ENCODE measurements at places on chromosomes 13 and 19.
A peak's percentile ranks its signal among the peaks of the same experiment; 100 is the strongest.

- DNase-seq = no peak
These were observed 14.5 kb downstream of the ARHGEF7 start for GRCh38 chr13:111129465-111130115.

- no peak for DNase-seq
These were observed 5.4 kb upstream of the CBY2 start for GRCh38 chr13:45696610-45697226.

- no peak for DNase-seq
These were observed 13.6 kb downstream of the MBNL2 start for GRCh38 chr13:97235549-97236231.

DNA sequence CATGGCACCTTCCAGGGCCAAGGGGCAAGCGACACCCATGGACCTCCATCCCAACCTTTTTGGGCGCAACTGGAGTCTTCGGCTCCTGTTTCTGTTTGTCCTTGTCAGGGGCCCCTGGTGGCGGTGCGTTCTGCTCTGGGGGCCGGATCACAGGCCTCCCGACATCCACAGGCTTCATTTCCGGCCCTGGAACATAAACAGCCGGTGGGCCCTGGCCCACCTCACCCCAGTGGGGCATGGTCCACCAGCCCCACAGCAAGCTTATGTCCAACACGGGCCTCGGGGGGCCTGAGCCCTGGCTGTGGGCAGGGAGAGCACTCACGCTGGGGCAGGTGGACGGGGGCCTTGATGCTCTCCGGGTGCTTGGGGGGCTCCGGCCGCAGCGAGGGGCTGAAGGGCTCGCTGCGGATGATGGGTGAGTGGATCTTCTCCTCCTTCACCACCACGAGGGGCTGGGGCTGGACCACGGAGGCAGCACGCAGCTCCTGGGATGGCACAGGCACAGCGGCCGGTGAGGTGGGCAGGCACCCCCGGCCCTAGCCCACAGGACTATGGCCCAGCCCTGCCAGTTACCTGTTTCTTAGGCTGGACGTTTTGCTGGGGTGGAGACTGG lies 7.2 kb upstream of the EPHX3 start:
- DNase-seq = no peak

DNA sequence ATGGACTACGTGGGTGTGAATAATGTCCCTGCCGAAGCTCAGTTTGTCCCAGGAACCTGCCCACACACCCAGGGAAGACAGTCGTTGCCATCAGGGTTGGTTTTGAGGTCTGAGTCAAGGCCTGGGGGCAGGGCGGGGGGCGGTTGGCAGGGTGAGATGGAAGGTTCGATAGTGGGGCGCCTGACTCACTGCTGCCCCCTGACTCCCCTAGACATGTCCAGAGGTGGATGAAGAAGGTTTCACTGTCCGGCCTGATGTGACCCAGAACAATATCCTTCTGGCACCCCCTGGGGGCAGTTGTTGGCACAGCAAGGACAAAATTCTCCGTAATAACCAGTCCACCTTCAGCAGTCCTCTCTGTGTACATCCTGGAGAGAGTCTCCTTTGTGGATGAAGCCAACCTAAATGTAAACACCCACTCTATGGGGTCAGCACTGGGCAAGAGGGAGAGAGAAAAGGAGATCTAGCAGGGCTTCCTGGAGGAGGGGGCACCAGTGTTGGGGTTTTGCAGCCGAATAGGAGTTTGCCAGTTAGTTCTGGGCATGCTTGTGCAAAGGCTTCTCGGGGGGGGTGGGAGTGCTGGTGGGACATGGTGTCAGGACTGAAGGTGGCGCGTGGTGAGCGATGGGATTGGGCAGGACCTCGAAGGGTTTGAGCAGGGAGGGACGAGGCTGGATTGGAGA lies 19.6 kb upstream of the B3GNT3 start:
- no peak for DNase-seq

- peak; percentile 44 for DNase-seq
These were observed 8.6 kb downstream of the TUBGCP3 start for GRCh38 chr13:112579310-112579843.

GRCh38 chr13:75072368-75072767 lies 409.6 kb downstream of the TBC1D4 start:
- no peak for DNase-seq

DNA sequence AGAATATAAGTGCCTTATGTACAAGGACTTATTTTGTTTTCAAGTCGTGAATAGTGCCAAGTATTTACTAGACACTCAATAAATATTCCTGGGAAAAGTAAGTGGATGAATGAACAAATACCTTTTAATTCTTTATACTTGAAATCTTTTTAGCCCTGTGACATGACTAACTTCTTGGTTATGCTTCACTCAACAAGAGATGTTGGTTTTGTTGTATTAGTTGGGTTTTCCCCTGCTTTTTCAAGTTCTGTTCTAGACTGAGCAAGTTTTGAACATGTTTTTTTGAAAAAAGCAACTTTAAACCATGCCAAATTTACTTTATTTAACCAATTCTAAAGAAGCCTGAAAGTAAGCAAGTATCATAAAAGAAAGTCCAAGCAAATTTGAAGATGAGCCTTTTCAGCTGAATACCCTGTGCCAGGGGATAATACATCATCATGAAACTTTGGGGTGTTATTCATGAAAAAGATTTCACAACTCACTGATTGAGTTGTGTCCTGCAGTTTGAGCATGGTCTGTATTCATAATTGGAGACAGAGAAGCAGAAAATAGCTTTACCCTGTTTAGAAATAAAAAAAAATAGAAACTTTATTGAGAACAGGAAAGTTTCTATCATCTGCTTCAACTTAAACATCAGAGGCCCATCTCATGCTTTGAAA lies 11.1 kb downstream of the LMO7 start:
- DNase-seq = no peak

DNA sequence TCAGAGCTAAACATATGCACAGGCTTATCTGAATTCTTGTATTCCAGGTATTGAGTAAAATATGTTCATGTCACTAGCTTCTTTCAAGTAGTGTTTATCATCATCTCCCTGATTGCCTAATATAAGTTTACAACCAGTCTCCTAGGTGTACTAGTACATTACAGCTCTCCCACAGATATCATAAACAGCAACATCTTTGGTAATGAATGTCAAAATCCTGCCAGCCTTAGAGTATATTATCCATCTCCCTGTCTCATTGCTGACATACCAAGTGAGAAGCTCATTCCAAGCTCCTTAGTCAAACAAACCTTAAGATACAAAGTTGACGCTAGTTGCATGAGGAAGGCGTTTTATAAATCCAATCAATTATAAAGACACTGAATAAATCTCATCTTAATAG lies 689.1 kb upstream of the GPC6 start:
- DNase-seq = no peak

- no peak for DNase-seq
These were observed 814 bp downstream of the S1PR2 start for GRCh38 chr19:10230173-10230860.

- no peak for DNase-seq
These were observed 86.9 kb downstream of the SOX1 start for GRCh38 chr13:112153846-112154245.

DNA sequence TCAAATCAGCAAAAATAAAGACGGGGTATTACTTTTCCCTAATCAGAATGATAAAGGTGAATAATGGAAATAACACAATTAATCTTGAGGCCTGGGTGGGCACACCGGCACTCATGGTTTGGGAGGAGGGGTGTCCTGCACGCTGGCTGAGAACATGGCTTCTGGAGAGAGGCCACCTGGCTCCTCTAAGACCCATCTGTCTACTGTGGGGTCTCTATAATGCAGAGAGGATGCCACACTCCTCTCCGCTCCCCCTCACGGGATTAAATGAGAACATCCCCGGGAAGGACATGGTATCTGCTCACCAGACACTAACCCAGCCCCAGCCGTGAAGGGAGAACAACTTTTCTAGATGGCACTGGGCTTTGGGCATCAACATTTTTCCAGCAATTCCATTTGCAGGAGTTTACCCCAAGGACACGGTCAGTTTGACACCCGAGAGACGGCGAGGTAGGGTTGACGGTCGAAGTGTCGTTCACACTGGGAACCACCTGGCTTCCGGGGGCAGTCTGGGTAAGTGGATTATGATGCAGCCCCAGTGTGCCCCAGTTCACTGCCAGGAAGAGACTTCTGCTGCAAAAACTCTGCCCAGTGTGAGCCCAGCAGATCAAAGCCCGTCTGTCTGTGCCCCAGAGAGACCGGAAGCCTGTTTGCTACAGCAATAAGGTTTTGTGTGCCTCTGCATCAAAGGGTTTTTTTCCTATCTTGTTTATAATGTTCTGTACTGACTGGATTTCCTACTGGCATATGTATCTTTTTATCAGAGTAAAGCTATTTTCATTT lies 56.6 kb downstream of the CEBPG start:
- DNase-seq = no peak

DNA sequence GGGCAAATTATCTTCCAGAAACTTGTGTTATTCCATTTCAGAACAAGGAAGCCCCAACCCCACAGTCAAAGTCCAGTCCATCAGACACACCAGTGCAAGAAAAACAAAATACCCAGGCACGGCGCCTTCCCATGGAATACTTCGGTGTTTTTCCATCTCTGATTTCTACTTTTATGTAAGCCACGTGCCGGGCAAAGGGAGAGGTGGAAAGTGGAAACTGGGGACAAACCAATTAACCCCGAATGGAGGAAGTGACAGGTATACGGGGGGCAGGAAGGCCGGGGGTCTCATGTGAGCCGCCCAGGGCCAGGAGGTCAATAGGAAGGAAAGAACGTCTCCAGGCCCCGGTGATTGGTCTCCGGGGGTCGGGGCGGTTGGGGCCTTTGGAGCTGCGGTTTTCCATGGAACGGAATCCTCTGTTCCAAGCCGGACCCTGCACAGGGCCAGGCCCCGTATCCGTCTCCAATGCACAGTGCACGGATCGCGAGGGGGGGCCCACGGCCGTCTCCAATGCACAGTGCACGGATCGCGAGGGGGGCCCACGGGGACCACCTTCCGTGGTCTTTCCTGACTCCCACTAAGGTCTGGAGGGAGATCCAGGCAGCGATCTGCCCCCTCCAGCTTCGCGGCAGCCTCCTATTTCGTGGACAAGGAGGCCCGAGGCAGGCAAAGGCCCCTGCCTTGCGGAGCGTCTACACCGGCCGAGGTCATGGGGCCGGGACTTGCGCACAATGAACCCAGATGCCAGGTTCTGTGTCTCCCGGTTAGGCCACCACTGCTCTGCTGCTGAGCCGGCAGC lies 79.7 kb downstream of the GADD45B start:
- no peak for DNase-seq

DNA sequence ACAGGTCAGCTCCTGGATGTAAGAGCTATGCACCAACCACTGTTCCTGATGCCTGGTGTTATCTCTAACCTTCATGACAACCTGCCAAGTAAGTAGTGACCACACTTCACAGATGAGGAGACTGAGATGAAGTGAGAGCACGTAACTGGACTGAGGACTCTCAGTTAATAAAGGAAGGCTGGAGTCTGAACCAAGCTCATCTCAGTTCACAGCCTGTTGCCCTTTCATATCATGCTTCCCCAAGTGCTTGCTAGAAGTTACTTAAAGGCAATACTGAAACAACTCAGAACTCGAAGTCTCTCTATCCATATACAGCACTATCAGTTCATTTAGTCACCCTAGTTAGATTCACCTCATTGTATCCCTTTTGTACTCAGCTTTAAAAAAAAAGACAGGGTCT lies 119.7 kb downstream of the ABCC4 start:
- no peak for DNase-seq

- no peak for DNase-seq
These were observed 84.5 kb downstream of the SPRY2 start for GRCh38 chr13:80256352-80256932.

- DNase-seq = no peak
These were observed 2.3 kb upstream of the ZNRF4 start for GRCh38 chr19:5452594-5453565.

DNA sequence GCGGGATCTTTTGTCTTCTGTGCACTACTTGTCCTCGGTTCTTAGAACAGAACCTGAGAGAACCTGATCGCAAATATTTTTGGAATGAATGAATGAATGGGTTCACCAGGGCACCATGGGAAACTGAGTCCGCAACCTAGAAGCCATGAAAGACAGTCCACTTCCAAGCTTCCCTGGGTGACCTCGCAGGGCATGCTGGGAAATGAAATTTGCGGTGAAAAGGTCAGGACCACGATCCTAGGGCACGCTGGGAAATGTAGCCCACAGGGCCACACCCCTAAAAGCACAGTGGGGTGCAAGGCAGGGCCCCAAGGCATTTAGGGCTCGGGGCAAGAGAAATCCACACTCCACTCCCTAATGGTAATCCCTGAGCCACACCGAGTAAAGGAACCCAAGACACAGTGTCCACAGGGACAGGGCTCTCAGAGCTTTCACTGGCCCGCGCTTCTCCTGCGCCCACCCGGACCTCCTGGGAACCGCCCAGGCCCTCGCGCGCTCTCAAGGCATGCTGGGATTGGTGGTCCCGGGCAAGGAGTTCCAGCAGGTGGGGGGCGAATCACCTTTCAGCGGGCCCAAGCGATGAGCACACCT lies 1.1 kb upstream of the PPP1R12C start:
- DNase-seq = peak; percentile 87

DNA sequence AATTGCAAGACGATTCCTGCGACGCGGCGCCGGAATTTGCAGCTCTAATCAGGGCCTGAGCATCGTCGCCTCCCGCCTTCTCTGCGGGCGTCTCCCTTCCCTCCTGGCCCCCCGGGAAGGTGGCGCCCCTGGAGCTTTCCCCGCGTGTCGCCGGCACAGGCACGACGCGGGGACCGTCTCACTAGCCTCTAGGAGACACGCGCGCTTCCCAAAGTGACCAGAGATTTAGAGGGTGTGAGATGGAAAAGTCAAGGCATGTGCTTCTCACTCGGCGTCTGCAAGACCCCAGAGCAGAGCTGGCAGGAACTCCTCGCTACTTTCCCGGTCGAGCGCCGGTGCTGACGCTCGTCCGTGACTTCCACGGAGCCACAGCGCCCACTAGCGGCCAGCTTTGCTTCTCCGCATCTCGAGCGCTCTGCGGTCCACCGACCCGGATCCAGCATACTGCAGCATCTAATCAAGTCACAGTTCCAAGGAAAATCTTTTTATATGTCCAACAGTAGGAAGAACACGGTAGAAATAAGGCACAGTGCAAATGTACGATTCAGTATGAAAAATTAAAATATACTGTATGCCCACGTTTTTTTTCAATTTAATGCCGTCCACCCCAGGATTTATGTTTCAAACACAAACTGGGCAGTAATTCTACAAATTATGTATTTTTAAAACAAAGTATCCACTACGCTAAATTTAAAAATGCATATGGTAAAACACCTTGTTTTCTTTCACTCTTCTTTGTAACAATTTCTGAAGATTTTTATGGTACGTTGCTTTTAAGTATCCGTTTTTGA lies 977 bp upstream of the EFNB2 start:
- DNase-seq = peak; percentile 89

GRCh38 chr19:58357481-58358145 lies 4.3 kb upstream of the A1BG start:
- no peak for DNase-seq

- no peak for DNase-seq
These were observed 615.0 kb downstream of the FGF9 start for GRCh38 chr13:22285867-22286266.

DNA sequence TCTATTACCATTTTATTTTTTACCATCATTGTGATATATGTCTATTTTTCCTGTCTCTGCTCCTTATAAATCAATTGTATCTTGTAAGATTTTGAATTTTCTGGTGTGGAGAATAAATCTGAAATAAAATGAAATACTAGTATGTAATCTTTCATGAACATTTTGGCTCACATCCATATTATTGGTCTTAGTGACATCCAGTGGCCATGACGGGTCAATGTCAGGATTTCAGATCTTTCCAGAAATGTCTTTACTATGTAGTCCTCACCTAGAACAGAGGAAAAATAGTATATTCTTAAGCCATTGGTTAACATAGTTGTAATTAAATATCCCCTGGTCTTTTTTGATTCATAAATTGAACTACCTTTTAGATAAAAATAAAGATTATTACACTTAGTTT lies 109.8 kb upstream of the GPC6 start:
- no peak for DNase-seq

Data from putamen (tissue), 1 donor.